Activated T-helper 2 cell treated with anti-CD3 and anti-CD28 coated beads, Interferon-gamma antibody, Interleukin-2, Interleukin-4, amounts not matched to agents 10 μg/mL and 5 μg/mL and 100 μg/mL, durations not matched to agents 14 hours and 24 hours and 36 hours (primary cell): ENCODE measurements at places on chromosomes 2 and 18.

DNA sequence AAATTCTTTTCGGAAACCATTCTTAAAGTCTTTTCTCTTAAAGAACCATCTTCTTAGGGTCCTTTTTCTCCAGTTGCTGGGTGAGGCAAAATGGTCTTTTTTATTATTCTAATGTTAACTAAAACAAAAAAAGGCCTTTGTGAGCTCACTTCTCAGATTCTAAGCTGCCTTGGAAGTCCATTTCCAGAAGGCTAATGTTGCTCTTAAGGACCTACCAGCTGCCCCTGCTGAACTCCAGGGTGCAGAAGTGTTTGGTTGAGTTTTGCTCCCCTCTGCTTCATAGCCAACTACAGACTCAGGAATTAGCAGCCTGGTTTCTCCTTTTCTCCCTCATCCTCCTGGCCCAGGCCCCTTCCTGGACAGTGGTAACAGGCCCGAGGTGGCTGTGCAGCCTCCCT lies 23.4 kb downstream of the APCDD1 start:
- no peak overlapping the region for H3K27ac ChIP-seq
- H3K4me3 ChIP-seq: no peak overlapping the region
- H3K4me1 ChIP-seq: no peaks in the 10 kb centered on the region
- DNase-seq: no peak

DNA sequence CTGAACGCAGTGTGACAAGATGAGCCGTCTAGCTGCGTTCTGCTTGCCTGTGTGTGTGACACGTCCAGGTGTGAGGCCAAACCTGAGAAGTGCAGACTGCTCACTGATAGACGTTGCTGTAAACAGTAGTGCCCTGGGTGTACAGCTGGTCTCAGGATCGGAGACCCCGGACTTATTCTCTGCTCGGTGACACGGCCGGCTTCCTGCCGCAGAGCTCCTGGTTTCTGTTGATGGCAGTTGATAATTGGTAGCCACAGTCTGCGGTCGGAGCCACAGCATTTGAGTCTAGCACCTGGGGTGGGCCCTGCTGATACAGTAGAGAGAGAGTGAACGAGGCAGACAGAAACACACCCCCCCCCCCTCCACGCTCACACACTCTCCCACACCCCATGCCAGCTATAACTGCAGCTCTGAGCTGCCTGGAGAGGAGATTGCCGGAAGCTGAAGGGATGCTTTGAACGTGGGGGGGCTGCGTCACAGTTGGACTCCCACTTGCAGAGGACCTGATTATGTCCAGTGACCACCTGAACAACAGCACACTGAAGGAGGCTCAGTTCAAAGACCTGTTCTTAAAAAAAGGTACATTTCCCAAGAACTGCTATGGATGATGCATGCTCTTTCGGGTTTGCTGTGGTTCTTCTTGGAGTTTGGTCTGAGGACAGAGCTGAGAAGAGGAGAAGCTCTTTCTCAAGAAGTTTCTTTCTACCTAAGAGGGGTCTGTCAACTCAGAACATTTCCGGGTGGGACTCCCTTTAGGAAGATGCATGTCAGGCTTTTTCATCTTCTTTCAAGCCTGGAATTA lies 114.0 kb downstream of the FAM210A start:
- peak overlapping the region; percentile 78 for H3K4me3 ChIP-seq
- H3K27me3 ChIP-seq: no peaks in the 10 kb centered on the region
- H3K27ac ChIP-seq: peak overlapping the region; percentile 90
- peak; percentile 73 for DNase-seq

- peak within 1 kb of the TSS; percentile 84 for H3K4me3 ChIP-seq
- H3K36me3 ChIP-seq: peaks cover 7% of the 10 kb centered on the region
- peaks cover 24% of the 10 kb centered on the region for H3K27me3 ChIP-seq
- DNase-seq: peak; percentile 55
- H3K4me1 ChIP-seq: peaks cover 18% of the 10 kb centered on the region
Measured at GRCh38 chr18:24138789-24139616, at the start of gene CABYR. Gene CABYR (plus strand): TSS chr18:24139062. CDS start chr18:24143115, 4,053 bp downstream.

- DNase-seq: no peak
- peaks cover 23% of the 10 kb centered on the region for H3K36me3 ChIP-seq
- no peaks in the 10 kb centered on the region for H3K27me3 ChIP-seq
- peaks cover 26% of the 10 kb centered on the region for H3K4me1 ChIP-seq
- H3K27ac ChIP-seq: peak overlapping the region; percentile 33
Measured at GRCh38 chr2:32375228-32375892, 18.5 kb downstream of the BIRC6 start.

DNA sequence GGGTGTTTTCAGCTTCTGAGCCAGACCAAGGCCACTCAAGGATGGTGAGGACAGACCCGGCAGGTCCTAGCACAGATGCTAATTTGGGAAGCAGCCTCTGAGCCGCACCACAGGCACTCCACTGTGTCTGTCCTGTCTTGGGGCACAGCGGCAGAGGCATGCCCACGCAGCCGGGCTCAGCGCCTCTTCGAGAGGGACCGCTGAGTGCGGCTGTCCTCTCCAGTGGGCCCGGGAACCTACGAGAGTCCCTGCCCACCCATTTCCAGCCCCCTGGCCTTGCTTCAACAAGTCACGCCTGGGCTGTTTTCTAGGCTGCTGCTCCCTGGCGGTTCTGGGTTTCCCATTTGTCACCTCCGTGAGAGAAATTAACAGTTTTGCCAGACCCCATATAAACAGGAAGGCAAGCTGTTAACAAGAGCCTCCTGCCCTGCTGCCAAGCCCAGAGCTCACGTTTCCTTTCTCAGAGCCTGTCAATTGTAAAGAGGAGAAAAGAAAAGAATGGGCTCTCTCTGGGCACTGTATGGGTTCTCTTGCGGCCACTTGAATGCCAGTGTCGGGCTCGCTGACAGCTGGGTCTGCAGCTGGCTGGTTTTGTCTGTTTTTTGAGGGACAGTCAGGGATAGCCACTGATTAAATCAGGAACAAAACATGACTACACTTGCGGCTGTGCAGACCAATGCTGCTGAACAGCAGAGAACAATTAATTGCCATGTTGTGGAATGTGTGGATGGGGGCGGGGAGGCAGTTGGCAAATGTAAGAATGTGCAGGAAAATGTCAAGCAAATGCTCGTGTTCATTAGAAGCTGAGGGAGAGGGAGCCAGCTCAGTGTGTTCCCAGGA lies 30.6 kb downstream of the TMEM17 start:
- peaks cover 19% of the 10 kb centered on the region for H3K27me3 ChIP-seq
- H3K27ac ChIP-seq: no peak overlapping the region
- H3K4me3 ChIP-seq: no peak overlapping the region
- DNase-seq: no peak
- no peaks in the 10 kb centered on the region for H3K36me3 ChIP-seq
- H3K4me1 ChIP-seq: peaks cover 2% of the 10 kb centered on the region

GRCh38 chr2:45643543-45644542 lies 7.6 kb upstream of the PRKCE start:
- peak; percentile 59 for DNase-seq
- H3K4me3 ChIP-seq: peak overlapping the region; percentile 67
- peaks cover 15% of the 10 kb centered on the region for H3K4me1 ChIP-seq
- H3K36me3 ChIP-seq: no peaks in the 10 kb centered on the region
- H3K27me3 ChIP-seq: peaks cover 38% of the 10 kb centered on the region
- H3K27ac ChIP-seq: no peak overlapping the region
